Brain (organoid and tissue), 16 donors: ENCODE measurements at places on chromosomes 4 and X.

DNA sequence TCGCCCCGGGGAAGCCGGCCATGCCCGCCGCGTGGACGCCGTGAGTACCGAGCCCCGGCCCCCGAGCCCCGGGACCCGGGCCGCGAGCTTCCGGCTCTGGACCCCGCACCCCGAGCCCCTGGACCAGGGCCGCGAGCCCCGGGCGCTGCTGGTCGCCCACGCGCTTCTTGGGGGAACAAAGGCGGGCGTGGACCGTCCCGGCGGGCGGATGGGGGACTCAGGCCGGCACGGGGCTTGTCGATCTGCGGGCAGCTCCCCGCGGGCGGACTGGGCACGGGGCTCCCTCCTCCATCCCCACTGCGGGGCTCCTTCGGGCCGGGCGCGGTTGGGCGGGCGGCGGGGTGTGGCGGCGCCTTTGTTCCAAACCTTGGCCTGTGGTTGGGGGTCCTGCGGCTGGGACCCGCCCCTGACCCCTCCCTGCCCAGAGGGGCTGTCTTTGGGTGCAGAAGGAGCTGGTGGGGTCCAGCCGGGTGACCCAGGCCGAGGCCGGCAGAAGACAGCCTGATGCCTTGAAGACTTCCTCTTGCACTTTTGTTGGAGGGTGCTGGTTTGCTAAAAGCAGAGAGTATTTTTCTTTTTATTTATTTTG is 25.2 kb upstream of the ADD1 start:
- DNase-seq = peak; percentile 47

- DNase-seq = no peak
These were observed 4.8 kb downstream of the TBC1D14 start for GRCh38 chr4:6914448-6914847.

DNA sequence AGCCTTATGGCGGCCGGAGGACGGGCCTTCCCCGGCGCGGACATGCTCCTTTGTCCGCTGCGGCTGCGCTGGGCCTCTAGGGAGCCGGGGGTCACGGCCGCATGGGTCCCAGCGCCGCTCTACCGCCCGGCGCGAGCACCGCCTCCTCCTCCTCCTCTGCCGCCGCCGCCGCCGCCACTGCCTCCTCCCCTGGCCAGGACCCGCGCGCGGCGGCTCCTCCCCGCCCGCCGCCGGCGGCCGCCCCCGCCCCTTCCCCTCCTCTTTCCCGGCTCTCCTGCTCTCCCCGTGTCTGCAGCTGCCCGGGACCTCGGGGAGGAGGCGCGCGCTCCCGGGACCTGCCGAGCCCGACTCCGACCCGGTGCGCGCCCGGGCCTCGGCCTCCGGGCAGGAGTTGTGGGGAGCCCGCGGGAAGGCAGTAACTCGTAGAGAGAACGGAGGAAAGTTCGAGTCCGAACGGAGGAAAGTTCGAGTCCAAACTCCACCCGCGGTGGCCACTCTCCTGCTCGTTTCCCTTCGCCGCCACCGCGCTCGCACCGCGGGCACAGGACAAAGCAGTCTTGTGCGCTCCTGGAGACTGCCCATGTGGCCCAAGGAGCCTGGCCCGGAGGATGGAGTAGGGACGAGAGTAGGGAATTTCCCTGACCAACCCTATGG is at the start of gene ADGRA3:
TSS of gene ADGRA3 (minus strand) at position 179 of the 654 bp plus-strand sequence. CDS start 282 bp downstream, outside the sequence.
- DNase-seq = peak; percentile 80

DNA sequence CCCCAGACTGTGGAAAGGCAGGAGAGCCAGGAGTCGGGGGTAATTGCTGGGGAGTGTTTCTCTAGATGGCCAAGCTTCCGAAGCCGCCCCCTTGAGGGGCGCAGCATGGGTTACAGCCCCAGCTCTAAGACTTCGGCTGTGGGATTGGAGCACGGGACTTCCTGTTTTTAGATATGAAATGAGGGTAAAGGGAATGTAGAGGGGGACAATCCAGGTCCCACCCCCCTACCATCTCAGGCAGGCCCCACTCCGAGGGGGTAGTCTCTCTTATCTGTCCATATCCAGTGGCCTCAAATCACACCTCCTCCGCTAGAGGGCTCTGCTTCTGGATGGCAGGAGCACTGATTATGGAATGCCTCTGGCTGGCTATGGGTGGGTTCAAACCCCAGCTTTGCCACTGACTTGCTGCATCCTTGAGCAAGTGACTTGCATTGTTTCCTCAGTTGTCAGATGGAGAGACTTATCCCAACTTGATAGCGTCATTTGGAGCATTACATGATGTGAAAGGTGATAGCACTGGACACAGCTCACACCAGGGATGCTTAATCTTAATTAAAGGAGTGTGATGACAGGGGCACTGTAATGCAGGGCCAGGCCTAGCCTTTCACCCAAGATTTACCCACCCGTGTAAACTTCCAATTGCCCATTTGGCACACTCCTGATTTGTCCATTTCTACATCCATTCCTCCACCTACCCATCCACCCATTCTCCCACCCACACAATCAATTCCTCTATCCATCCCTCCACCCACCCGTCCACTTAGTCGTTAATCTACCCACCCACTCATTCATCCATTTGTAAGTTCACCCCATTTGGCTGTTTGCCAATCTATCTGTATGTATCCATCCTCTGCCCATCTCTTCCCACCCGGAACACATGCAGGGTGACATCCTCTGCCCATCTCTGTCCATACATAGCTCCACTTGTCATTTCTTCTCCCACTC is 848 bp upstream of the KCND1 start:
- peak; percentile 8 for DNase-seq
